Fibroblast of skin of back (primary cell): ENCODE measurements at places on chromosomes 7 and 10.

GRCh38 chr10:103555325-103555649 lies 61.8 kb downstream of the NEURL1 start:
- DNase-seq: no peak

DNA sequence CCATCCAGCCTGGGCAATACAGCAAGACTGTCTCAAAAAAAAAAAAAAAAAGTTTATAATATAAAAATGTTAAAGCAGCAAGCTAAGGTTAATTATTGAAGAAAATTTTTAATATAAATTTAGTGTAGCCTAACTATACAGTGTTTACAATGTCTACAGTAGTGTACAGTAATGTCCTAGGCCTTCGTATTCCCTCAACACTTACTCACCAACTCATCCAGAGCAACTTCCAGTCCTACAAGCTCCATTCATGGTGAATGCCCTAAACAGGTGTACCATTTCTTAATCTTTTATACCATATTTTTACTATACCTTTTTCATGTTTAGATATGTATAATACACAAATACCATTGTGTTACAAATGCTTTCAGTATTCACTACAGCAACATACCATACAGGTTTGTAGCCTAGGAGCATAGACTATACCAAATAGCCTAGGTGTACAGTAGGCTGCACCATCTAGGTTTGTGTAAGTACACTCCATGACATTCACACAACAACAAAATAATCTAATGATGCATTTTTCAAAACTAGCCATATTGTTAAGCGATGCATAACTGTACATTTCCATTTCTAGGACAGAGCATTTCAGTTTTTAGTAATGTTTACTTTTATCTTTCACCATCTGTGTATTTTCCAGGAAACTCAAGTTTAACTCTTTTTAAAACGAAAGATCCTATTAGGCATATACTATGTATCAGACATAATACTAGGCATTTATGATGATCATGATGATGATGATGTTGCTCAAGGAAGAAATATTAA lies 43.3 kb downstream of the CNOT4 start:
- DNase-seq: no peak

- DNase-seq: no peak
These were observed 66.0 kb downstream of the REEP3 start for GRCh38 chr10:63587191-63587590.

GRCh38 chr7:1432411-1433082 lies 26.7 kb downstream of the MICALL2 start:
- DNase-seq: peak; percentile 48

- DNase-seq: peak; percentile 25
These were observed 276.1 kb downstream of the DNAJB6 start for GRCh38 chr7:157612664-157613561.

- DNase-seq: no peak
These were observed 6.3 kb downstream of the MYO1G start for GRCh38 chr7:44972562-44972961.
